ENCODE measurements at places on chromosomes 12 and 14.

GRCh38 chr12:53568809-53569557, 57.2 kb downstream of the ATF7 start:
- no peak for DNase-seq

DNA sequence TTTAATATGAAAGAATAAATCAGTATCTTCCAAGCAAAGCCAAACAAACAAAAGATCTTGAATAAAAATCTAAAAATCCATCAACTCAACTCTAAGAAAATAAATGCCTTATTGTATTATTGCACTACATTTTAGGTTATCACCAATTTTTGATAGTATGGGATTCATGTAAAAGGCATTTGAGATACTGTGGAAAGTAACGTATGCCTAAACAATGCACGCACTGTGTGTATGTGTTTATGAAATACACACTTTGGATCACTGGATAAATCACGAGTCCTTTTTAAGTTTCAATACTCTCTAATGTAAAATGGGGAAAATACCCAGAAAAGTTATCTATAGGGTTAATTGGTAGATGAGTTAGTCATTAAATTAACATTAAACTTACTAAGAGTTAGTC, 17.7 kb downstream of the WBP11 start:
- no peak for DNase-seq

DNA sequence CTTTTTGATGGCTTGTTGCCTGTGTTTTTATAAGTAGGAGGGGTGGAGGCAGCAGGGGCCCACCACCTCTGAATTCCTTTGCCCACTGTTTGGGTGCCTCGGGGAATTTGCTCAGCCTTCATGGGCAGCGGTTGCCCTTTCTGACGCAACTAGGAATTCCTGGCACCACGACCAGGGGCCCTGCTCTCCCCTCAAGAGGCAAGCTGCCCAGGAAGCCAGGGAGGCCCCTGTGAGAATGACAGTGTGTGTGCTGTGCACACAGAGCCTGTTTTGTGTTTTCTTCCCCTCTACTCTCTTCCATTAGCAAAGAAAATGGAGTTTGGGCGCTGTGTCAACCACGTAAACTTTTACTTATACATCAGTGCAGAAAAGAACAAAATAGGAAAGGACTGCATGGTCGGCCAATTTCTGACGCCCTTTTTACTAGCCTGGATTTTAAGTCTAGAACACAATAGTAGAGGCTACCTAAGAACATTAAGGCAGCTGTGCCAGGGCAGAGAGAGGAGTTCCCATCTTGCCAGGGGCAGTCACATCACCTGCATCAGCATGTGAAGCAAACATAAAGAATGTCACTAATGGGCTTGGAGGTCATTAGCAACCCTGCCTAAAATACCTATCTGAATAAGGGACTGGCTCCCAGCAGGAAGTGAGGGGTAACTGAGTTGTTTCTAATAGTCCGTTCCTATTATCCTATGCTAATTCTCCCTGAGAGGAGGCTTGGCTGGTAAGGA, 17.9 kb upstream of the PTGR2 start:
- DNase-seq: no peak

DNA sequence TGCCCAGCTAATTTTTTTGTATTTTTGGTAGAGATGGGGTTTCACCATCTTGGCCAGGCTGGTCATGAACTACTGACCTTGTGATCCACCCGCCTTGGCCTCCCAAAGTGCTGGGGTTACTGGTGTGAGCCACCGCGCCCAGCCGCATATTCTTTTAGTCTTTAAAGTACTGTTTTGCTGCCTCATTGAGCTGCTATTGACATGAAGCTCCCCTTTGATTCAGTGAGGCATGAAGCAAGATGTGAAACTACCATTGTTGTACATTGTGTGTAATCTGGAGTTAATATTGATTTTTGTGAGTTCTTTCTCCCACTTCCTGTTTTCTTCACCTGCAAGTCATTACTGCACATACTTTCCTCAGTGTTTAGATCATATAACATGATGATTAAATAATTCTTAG, 80.8 kb downstream of the MNAT1 start:
- DNase-seq: no peak

DNA sequence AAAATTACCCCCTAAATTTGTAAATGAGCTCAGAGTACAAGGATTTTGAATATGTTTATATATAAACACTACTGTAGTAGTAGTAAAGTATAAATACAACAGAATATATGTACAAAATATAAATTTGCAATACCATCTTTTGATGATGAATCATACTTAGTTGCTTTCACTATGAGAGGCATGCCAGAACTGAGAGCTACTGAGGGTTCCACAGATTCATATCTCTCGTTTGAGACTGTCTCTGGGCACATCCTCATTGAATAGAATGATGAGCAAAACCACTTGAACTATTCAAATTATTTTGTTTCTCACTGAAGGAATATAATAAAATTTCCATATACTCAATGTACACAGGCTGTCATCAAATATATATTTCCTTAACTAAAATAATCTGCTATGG, 417.6 kb downstream of the NAV3 start:
- no peak for DNase-seq

GRCh38 chr12:121232163-121232562, 22.2 kb downstream of the P2RX4 start:
- DNase-seq: no peak

DNA sequence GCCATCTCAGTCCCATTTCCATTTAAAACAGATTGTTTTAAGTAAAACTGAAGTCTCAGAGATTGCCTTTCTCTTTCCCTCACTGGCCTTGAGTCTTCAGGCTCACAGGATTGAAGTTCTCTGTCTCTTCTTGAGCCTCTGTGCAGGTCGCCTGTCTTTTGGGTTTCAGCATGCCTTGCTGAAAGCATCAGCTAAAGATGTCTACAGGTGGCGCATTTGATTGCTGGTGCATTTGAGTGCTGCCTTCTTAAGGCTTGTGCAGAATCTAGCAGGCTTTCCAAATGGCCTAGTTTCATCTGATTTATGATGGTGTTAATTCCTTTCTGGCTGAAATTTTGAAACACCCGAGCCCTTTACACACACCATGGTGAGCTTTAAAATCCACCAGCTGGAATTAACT, 1062.2 kb upstream of the FBXO33 start:
- DNase-seq: no peak

DNA sequence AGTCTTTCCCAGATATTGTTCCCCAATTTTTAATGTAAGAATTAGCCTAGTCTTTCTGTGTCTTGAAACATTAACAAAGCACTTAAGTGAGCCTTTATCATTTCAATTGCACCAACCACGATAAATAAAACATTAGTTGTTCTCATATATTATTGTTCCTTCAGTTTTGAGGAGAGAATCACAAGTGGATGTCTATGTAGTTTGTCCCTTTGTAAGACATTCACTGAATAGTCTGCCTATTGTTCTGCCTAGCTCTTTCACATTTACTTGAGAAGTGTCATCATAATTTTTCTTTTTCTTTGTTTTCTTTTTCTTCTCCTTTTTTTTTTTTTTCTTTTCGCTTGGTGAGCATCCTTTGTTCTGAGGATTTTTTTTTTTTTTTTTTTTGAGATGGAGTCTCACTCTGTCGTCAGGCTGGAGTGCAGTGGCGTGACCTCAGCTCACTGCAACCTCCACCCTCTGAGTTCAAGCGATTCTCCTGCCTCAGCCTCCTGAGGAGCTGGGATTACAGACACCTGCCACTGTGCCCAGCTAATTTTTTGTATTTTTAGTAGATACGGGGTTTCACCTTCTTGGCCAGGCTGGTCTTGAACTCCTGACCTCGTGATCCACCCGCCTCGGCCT, 129.7 kb downstream of the SYT1 start:
- DNase-seq: no peak

DNA sequence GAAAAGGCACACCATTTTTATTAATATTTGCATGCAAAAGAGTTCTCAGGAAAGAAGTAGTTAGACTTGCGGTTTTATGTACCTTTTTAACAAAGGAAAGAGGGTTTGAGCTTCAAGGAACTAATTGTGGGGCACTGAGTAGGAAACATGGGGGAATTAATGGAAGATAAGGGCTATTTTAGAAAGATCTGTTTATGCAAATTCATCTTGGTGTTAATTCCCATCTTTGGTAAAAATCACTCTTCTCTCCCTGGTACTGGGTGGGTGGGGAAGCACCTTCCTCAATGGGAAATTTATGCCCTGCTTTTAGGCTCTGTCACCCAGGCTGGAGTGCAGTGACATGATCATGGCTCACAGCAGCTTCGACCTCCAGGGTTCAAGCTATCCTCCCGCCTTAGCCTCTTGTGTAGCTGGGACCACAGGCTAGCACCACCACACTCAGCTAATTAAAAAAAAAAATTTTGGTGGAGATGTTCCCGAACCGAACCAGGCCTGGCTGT, 30.1 kb upstream of the RESF1 start:
- no peak for DNase-seq

GRCh38 chr12:119661882-119662281, 6.1 kb upstream of the PRKAB1 start:
- DNase-seq: no peak

DNA sequence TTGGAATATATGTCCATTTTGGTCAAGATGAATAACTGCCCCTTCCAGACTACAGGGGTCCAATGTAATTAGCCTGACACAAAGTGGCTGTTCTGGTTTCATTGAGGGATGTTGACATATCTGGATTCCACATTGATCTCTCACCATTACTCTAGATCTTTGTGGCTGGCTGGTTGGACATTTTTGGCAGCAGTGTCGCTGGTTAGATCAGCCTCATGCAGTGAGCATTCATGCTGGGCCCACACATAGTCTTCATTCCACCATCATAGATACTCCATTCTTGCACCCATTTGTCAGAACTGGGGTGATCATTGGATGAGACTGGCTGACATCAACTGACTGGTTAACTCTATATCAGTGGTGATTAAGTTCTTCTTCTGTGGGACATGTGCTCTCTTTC, 74.4 kb downstream of the MGST1 start:
- no peak for DNase-seq

GRCh38 chr12:3574986-3575385, 84.0 kb downstream of the PRMT8 start:
- DNase-seq: no peak

DNA sequence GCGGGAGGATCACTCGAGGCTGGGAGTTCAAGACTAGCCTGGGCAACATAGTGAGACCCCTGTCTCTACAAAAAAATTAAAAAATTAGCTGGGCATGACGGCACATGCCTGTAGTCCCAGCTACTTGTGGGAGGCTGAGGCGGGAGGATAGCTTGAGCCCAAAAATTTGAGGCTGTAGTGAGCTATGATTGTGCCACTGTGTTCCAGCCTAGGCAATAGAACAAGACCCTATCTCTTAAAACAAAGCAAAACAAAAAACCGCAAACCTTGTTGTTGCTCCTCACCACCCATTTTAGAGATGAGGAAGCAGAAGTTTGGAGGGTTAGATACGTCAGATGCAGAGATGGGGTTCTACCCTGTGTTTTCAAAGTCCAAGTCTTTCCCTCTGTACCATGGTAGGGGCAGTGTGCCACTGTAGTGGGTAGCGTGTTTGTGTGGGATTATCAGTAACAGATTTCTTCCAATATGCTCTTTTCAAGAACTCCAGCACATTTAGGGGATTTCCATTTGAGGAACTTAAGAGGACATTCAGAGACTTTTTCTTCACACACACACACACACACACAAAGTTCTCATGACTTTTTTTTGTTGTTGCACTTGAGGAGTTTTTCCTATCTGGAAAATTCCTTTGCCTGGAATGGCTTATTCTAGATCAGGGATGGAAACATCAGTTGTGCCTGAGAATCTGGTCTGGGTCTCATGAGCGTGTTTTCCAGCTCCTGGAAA, 186.5 kb downstream of the CHST11 start:
- no peak for DNase-seq

- DNase-seq: no peak
Measured at GRCh38 chr14:51444353-51445000, 204.4 kb downstream of the TMX1 start.

- no peak for DNase-seq
Measured at GRCh38 chr12:124532331-124532750, 35.1 kb downstream of the NCOR2 start.

- DNase-seq: no peak
Measured at GRCh38 chr12:81176796-81177195, 98.9 kb downstream of the ACSS3 start.

GRCh38 chr14:75675265-75675960, 14.4 kb downstream of the TTLL5 start:
- DNase-seq: no peak

GRCh38 chr12:6292606-6293005, 17.9 kb upstream of the PLEKHG6 start:
- no peak for DNase-seq

DNA sequence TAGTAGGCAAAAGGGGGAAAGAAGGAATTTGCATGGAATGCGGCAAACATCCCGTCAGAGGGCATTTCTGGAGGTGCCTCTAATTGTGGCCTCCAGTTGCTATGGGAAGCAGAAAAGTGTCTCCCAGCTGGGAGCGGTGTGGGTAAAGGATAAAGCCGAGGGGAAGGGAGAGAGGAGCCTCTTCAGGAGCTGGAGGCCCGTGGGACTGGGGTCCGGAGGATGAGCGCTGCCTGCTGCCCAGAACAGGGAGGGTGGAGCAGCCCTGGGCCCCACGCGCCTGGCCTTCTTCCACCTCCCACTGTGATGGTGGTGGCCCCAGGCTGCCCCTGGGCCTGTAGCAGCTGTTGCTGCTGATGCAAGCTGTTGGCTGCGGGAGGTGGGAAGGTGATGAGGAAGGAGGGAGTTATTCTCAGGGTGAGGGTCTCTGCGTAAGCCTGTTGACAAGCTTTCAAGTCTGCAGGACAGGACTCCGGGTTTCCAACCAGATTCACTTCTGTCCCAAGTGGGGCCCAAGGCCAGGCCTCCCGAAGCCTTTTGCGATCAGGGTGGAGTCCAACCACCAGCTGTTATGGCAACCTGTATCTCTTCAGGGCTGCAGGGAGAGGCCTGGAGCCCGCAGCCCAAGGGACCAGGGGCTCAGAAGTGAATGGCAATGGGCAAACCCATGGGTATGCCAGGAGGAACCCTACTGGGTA, 19.1 kb upstream of the PGF start:
- DNase-seq: no peak

- peak; percentile 85 for DNase-seq
Measured at GRCh38 chr14:50038398-50039119, 77.8 kb downstream of the VCPKMT start.

DNA sequence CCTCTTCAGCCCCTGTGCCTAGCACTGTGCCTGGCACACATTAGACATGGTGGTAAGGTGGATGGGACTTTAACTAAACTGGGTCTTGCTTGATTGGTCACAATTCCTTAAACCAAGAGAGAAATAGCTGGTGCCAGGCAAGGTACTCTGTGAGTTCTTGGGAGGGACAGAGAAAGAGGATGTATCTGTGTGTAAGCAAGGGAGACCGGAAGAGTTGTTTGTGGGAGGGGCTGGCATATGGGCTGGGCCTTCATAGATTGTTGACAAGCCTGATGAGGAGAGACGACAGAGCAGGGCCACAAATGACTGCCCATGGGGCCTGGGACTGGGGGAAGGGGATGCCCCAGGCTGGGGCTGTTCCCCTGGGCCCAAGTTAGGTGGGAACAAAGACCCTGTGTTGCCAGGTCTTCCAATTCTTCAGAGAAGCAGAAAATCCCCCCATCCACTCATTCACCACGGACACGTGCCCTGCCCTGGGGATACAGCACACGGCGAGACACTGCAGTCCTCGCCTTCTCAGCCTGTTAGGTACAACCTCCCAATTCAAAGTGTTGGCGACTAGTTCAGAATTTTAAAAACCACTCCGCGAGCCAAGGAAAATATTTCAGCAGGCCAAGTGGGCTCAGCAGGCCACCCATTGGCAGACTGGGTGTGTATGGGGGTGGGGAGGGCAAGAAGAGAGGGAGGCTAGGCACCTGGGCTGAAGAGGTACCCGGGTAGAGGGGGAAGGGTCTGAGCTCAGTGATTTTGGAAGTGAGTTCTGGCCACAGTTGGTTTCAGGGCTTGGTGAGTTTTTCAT, 11.4 kb upstream of the CYP46A1 start:
- no peak for DNase-seq

- no peak for DNase-seq
Measured at GRCh38 chr12:129675947-129676346, 227.9 kb downstream of the TMEM132D start.

- DNase-seq: no peak
Measured at GRCh38 chr12:9750276-9751203, 10.2 kb downstream of the CD69 start.

All from stimulated activated naive CD4-positive, alpha-beta T cell treated with Interleukin-2 at 50 U/mL for 16 hours (primary cell).